Transverse colon (tissue), 4 donors: ENCODE measurements at places on chromosomes 16 and 17. TPM values are rescaled to one million over a fixed set of nuclear protein-coding genes. Genes with fewer than 3 reads are reported as not detected.

The TBL3 gene
- 23.2 TPM for total RNA-seq

DNA sequence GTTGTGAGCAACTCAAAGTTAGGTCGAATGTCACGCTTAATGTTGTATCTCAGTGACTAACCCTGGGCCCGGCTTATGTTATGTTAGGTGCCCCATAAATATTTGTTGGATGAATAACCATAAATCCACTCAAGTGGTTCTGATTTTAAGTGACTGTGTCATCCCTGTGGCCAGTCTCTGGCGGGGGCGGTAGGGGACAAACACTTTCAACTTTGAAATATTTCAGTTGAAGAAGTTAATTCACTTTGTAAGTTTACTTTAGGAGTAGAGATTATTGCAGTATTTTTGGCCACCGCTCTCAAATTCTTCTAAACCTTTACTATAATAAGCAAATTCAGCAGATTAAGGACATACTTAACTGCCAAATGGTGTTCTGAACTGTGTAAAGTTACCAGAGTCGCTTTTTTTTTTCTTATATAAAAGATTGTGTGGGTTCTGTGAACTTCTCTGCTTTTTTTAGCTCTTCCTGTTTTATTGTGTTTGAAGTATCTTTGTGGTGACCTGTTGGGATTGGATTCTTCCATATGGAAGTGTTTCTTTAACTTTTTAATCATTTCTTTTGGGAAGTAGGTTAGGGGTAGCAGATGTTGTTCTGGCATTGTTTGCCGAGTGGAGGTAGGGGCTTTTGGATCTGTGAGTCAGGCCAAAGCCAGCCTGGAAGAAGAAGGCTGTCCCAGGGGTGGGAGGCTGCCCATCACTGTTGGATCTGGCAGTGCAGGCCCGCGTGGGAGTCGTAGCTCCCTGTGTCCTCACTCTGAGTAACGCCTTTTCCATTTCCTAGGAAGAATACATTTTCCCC is 61.4 kb upstream of the TBX2 start:
- no peaks in the 10 kb centered on the region for H3K36me3 ChIP-seq
- H3K4me3 ChIP-seq = no peak overlapping the region
- peaks cover 5% of the 10 kb centered on the region for H3K4me1 ChIP-seq
- peak overlapping the region; percentile 39 for H3K27ac ChIP-seq
- DNase-seq = no peak
- peaks cover 75% of the 10 kb centered on the region for H3K27me3 ChIP-seq

DNA sequence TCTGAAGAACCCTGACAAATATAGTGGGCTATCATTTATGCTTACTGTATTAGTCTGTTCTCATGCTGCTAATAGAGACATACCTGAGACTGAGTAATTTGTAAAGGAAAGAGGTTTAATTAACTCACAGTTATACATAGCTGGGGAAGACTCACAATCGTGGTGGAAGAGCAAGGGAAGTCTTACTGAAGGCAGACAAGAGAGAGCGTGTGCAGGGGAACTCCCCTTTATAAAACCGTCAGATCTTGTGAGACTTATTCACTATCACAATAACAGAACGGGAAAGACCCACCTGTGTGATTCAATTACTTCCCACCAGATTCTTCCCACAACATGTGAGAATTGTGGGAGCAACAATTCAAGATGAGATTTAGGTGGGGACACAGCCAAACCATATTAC is 526.8 kb upstream of the GOT2 start:
- no peak overlapping the region for H3K4me3 ChIP-seq
- no peaks in the 10 kb centered on the region for H3K36me3 ChIP-seq

The PRSS22 gene
- total RNA-seq = 2.5 TPM

DNA sequence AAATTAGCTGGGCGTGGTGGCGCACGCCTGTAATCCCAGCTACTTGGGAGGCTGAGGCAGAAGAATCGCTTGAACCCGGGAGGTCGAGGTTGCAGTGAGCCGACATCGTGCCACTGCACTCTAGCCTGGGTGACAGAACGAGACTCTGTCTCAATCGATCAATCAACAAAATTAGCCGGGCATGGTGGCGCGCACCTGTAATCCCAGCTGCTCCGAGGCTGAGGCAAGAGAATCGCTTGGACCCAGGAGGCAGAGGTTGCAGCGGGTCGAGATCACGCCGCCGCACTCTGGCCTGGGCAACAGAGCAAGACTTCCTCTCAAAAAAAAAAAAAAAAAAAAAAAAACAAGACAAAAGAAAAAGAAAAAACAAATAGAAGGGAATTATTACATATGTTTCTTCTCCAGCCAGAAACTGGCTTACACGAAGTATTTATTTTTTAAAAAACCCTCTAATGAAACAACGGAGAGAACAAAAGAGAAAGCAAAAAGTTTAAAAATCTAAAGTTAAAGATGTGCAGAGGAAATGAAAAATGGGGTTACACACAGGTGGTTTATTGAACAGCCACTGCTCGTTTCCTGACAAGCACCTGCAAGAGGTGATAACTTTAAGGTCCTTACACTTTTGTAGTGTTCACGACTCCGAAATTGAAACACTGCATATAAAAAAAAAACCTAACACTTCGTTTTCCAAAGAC is 1.4 kb downstream of the SYNRG start:
- peaks cover 33% of the 10 kb centered on the region for H3K4me1 ChIP-seq
- H3K4me3 ChIP-seq = peak overlapping the region; percentile 95
- H3K27ac ChIP-seq = peak overlapping the region; percentile 97

The CDH8 gene
- 1.5 TPM for total RNA-seq

GRCh38 chr16:79434771-79435170 is 165.8 kb downstream of the MAF start:
- no peak overlapping the region for H3K4me3 ChIP-seq
- H3K4me1 ChIP-seq = peaks cover 9% of the 10 kb centered on the region
- H3K27me3 ChIP-seq = no peaks in the 10 kb centered on the region
- H3K36me3 ChIP-seq = no peaks in the 10 kb centered on the region
- H3K27ac ChIP-seq = no peak overlapping the region
